Stimulated activated CD8-positive, alpha-beta memory T cell treated with anti-CD3 and anti-CD28 coated beads, Interleukin-4, amount 100 ng/mL, for 1 hour (primary cell): ENCODE measurements at places on chromosomes 16 and 17.

DNA sequence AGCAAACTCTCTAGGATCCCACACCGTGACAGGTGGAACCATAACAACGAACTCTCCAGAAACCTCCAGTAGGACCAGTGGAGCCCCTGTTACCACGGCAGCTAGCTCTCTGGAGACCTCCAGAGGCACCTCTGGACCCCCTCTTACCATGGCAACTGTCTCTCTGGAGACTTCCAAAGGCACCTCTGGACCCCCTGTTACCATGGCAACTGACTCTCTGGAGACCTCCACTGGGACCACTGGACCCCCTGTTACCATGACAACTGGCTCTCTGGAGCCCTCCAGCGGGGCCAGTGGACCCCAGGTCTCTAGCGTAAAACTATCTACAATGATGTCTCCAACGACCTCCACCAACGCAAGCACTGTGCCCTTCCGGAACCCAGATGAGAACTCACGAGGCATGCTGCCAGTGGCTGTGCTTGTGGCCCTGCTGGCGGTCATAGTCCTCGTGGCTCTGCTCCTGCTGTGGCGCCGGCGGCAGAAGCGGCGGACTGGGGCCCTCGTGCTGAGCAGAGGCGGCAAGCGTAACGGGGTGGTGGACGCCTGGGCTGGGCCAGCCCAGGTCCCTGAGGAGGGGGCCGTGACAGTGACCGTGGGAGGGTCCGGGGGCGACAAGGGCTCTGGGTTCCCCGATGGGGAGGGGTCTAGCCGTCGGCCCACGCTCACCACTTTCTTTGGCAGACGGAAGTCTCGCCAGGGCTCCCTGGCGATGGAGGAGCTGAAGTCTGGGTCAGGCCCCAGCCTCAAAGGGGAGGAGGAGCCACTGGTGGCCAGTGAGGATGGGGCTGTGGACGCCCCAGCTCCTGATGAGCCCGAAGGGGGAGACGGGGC, 1.3 kb downstream of the SPN start:
- no peak for DNase-seq

GRCh38 chr17:69539781-69540319, 125.4 kb downstream of the MAP2K6 start:
- DNase-seq: no peak

DNA sequence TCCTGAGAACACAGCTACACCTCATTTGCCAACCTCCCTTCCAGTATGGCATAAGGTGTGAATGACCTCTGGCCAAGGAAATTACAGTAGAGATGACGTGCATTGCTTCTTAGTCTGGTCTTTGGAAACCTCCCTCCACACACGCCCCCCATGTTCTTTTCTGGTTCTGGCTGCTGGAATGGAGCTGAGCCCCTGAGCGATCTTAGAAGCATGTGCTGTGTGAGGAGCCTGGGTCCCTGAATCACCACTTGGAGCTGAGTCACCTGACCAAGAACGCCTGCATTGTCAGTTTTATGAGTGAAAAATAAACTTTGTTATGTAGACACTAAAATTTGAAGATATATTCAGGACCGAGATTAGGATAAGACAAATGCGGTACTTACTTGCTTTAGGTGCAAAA, 51.4 kb downstream of the HS3ST3A1 start:
- no peak for DNase-seq

DNA sequence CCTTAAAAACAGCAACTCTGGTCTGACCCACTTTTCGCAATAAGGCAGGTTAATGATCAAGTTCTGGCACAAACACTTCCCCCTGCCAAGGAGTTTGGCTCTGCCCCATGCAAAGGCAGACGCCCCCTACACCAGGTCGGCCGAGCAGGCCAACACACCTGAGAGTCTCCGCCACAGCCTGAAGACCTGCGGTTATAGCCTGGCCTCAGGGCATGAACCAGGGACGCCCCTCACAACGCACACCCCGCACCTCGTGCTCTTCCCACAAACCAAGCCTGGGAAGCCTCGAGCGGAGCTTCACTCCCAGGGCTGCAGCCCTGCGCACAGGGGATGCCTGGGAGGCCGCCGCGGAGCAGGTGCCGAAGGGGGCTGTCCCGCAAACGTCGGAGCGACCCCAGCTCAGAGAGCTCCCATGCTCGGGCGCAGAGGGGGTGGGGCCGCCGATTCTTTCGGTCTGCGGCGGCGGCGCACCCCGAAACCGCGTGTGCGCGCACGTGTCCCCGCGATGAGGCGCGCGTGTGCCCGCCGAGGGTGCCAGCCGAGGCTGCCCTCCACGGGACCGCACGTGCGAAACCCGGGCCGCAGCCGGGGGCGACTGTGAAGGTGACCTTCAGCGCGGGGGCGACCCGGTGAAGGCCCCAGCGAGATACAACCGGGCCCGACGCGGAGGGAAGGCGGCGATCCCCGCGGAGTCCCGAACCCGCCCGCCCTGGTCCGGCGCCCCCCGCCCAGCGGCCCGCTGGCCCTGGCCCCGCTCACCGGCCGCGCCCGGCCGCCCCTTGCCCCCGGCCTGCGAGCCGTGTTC, 559 bp downstream of the CLUH start:
- no peak for DNase-seq

DNA sequence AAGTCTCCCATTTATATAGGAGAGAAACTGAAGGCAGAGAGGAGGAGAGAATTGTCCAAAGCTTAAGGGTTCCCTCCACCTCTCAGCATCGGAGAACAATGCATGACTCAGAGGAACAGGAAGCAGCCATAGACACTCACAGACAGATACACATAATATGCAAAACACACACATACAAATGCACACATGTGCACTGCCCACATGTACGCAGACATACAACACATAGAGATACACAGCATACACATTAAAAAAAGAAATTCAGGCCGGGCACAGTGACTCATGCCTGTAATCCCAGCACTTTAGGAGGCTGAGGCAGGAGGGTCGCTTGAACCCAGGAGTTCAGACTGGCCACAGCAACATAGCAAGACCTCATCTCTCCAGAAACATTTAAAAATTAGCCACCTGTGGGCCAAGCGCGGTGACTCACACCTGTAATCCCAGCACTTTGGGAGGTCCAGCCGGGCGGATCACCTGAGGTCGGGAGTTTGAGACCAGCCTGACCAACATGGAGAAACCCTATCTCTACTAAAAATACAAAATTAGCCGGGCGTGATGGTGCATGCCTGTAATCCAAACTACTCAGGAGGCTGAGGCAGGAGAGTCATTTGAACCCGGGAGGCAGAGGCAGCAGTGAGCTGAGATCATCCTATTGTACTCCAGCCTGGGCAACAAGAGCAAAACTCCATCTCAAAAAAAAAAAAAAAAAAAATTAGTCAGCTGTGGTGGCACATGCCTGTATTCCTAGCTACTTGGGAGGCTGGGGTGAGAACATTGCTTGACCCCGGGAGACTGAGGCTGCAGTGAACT, 11.3 kb downstream of the ERAL1 start:
- no peak for DNase-seq
